ENCODE measurements at places on chromosomes 12 and 14.

DNA sequence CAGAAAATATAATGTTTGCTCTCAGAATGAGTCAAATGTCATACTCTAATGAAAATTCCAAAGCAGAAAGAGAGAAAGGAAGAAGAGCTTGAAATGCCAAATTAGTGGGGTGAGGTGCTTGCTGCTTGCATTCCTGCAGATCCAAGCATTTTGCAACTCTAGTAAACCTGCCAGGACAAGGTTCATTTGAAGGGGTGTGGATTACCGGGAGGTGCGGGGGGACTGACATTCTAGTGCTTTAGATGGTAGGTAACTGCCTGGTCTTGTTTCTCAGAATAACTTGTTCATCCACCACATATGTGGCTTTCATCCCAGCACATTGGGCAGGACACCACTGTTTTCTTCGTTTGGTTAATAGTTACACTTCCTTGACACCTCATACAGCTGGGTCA lies 144.4 kb downstream of the AKAP6 start:
- no peak for DNase-seq

DNA sequence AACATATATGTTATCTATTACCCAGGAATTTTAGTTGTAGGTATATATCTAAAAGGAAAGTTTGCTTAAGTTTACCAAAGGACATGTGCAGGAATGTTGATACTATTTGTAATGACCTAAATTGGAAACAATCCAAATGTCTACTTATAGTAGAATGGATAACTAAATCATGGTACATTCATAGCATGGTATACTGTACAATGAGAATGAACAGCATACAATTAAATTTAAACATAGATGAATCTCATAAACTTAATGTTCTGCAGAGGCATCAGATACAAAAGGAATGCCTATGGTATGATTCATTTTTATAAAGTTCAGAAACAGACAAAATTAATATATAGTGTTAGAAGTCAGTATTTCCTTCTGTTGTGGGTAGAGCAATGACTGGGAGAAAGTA lies 135.4 kb downstream of the GPHN start:
- no peak for DNase-seq

GRCh38 chr14:69043596-69044260 lies 64.6 kb upstream of the ACTN1 start:
- no peak for DNase-seq

- no peak for DNase-seq
Measured at GRCh38 chr12:91261820-91262676, 79.4 kb upstream of the DCN start.

- no peak for DNase-seq
Measured at GRCh38 chr14:34359420-34360117, 102.5 kb downstream of the SPTSSA start.

DNA sequence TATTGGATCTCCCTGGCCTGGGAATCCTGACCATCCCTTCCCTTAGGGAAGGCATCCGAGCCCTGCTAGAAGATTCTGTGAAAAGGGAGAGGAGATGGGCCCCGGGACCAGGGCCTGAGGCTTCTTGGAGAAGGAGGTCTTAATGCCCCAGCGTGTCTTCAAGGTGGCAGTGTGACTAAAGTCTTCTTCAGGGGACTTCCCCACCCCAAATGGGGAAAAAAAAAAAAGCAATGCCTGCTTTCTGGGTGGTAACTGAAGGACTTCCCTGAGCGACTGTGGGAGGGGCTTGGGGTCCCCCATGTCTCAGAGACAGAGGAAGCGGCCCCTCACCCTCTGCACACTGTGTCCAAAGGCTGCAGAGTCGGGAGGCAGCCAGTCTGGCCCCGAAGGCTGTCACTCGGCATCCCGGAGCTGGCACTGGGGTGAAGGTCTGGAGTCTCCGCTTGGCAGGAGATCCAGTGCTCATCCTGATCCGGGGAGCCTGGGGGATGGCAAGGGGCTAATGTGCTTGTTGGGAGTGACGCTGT lies 7.8 kb upstream of the PGF start:
- DNase-seq, result no peak

Data from activated CD8-positive, alpha-beta memory T cell treated with anti-CD3 and anti-CD28 coated beads for 48 hours (primary cell).